ENCODE measurements at places on chromosomes 2 and 18.

DNA sequence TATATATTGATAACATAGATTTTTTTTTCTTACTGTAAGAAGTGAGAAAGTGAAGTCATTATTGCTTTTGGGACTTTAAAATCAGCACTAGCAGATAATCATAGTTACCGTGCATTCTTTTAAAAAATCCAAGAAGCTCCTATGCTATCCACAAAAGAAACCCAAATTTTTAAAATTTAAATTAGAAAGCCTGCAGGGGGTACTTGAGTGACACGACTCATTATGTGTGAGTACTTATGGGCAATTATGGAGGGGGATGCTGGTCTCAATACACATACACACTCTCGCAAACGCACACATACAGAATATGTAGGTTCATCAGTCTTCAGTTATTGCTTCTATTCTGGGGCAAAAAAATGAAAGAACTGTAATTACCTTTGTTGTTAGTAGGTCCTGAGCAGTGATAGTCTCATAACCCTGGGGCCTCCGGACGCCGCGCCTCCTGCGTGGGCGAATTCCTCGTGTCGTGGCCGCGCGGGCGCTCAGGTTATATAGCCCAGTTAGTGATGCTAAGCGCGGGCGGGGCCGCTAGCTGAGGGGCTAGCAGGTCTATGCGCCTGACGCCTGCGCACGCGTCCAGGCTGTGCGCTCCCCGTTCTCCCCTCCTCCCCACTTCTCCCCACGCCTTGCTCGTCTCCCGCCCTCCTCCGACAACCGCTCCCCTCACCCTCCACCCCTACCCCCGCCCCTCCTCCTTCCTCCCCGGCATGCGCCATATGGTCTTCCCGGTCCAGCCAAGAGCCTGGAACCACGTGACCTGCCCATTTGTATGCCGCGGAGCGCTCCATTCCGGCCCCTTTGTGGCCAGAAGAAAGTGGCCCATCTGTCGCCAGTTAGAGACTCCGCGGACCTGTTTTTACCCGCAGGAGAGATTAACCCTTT lies at the start of gene NEUROD1:
Gene NEUROD1 (minus strand): TSS at position 463 of the 882 bp plus-strand sequence. CDS start 1,657 bp downstream, outside the sequence.
- DNase-seq = no peak

- no peak for DNase-seq
Measured at GRCh38 chr2:71862921-71863320, 284.7 kb downstream of the CYP26B1 start.

- DNase-seq = no peak
Measured at GRCh38 chr18:5627776-5628511, 84.1 kb upstream of the EPB41L3 start.

DNA sequence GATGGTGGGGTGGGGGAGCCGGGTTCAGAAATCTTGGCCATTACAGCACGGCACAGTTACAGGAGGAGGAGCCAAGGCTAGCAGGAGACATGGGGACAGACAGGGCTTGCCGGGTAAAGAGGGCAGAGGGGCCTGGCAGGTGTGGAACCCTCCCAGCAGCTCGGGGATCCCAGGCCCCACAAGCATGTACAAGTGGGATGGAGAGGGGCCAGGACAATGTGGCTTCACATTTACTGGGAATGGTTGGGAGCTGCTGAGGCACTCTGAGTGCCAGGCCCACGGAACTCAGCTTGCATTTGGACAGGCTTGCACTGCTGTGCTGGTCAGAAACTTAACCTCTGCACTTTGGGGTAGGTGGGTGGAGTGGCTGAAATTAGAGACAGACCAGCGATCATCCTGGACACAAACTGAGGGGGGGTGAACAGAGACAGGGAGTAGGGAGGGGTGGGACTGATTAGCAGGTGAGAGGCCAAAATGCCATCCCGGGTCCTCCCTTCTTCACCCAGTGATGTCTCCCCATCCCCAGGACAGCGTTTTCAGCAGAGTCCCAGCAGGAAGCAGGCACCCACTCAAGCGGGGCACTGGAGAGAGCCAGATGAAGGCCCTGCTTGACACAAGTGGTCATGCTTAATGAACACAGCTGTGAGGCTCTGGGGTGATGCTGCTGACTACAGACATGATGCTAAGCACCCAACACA lies 9.6 kb downstream of the PER2 start:
- no peak for DNase-seq

GRCh38 chr2:154457286-154457685 lies 241.2 kb upstream of the KCNJ3 start:
- DNase-seq = no peak

DNA sequence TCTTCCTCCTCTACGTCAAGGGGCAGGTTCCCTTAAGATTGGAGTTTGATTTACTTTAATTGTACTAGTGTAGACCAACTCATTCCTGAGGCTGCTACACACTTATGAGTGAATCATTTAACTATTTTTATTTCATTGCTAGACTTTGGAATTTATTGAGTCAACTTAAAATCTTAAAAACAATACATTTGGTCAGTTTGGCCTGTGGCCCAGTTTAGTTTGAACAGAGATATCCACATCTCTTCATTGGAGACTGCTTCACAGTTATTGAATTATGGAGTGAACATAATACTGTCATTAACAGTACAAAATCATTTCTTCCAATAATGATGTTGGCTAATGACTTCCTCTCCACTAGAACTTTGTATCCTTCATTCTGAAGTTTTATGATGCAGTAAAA lies 34.5 kb upstream of the STPG4 start:
- DNase-seq = no peak

DNA sequence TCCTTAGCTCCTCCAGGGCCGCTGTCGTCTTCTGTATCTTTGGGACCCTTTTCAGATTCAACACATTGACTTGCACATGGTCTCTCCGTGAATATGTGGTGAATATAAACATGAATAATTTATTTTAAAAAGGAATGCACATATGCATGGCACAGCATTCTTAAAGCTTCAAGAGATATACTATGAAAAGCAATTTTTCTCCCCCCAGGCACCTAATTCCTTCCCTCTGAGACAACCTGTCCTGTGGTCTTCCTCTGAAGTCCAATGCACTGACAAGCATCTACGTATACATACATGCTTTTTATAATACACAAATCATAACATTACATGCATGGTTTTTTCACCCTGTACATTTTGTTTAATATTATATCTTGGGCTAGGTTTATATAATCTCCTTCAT lies 285.1 kb downstream of the MYT1L start:
- DNase-seq = no peak

DNA sequence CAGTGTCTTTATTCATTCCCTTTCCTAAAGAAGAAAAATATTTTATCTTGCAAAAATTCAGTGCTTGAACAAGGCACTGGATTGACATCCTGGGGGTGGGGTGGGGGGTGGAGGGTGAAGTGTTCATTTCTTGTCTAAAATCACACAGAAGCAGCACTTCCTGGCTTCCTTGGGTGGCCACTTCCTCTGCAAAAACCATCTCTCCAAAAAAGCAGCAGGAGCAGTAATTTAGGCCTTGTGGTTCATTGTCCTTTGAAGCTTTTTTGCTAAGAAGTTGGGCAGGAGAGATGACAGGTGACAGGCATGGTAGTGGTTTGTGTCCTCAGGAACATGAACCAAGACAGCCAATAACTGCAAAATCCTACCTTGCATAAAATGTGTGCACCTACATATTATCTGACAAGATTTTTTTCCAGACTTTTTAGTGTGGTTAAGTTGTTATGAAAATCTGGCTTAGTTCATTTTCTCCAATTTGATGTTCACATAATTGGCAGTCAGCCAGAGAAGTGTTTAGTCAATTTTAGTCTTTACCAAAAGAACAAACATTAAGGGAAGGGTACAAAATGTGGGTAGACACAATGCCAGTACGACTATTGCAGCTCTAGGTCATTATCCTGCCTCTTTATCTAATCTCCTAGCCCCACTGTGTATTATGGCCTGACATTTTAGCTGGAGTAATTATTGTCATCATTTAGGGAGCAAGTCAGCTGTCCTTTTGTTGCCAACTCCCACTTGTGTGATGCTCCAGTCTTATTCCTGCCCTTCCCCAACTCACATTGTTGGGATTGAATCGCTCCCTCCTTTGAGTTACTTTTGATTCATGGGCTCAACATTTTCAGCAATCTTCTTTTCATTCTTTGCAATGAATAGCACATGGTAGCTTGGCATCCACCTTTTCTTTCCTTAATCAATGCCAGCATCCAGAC lies 177.2 kb downstream of the MYO3B start:
- DNase-seq = no peak

DNA sequence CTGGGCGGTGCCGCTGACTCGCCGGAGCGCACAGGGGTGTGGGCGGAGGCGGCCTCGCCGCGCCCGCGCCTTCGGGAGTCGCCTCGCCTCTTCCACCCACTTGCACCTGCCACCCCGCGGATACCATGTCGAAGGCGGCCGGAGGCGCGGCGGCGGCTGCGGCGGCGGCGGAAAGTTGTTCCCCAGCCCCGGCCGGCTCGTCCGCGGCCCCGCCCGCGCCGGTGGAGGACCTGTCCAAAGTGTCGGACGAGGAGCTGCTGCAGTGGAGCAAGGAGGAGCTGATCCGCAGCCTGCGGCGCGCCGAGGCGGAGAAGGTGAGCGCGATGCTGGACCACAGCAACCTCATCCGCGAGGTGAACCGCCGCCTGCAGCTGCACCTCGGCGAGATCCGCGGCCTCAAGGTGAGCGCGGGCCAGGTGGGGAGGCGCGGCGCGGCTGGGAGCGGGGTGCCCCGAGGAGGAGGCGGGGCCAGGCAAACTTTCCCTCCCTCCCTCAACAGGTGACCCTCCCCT lies 766 bp downstream of the CCDC85A start:
- DNase-seq = peak; percentile 20

- DNase-seq = no peak
Measured at GRCh38 chr2:69683170-69683971, 39.8 kb upstream of the AAK1 start.

DNA sequence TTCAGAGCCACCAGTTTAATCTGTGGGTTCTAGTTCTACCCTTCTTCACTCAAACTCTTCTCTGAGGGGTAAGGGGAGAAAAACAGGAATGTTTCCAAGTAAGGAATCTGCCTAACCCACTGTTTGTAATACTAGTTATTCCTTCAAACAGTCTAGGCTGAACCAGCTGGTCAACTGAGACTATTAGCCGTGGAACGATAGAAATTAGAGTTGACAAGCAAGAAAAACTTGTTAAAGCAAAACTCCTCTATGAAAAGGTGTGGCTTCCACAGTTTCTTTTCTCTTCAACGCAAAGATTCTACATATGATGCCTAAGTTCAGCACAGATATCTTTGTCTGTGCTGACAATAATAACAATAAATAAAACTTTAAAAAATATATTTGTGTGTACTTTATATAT lies 11.5 kb downstream of the PAIP2B start:
- DNase-seq = no peak

DNA sequence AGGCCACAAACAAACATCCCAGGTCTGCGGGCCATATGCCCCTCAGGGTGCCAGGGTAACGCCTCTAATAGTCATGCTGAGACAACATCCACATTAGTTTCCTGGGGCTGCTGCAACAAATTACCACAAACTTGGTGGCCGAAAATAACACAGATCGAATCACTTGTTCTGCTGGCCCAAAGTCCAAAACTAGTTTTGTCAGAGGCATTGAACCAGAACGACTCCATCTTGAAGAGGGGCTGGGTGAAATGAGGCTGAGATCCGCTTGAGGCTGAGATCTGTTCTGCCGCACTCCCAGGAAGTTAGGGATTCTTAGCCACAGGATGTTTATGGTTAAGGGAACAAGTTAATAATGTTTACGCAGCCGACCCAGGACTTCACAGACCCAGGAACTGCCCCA lies 66.7 kb downstream of the COPS8 start:
- no peak for DNase-seq

GRCh38 chr2:76039505-76039904 lies 328.8 kb upstream of the GCFC2 start:
- DNase-seq = no peak

DNA sequence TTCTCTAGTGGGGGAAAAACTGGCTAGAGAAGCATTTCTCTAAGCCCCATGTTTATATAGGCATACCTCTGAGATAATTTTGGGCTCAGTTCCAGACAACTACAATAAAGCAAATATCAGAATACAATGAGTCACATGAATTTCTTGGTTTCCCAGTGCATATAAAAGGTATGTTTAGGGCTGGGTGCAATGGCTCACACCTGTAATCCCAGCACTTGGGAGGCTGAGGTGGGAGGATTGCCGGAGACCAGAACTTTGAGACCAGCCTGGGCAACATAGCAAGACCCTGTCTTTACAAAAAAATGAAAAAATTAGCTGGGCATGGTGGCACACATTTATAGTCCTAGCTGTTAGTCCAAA lies 22.2 kb downstream of the TSN start:
- DNase-seq = no peak

GRCh38 chr2:218849721-218850120 lies 9.9 kb upstream of the WNT6 start:
- DNase-seq = no peak

DNA sequence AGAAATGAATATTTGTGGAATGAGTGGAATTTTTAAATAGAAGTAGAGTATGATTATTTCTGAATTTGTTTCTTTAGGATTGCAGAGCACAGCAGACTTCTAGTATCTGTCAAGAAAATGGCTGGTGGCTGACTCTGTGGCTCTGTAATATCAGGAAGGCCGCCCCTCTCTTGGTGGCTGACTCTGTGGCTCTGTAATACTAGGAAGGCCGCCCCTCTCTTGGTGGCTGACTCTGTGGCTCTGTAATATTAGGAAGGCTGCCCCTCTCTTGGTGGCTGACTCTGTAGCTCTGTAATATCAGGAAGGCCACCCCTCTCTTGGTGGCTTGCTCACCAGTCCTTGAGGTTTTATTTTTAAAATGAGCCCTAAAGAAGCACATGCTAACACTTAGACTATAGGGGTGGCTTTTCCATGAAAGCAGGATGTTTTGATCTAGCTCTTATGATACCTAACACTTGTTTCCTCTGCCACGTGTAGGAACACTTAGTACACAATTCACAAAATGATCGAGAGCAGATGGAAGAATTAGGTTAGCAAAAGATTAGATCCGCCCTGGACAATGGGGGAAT lies 85.1 kb upstream of the TTC39C start:
- DNase-seq = no peak

DNA sequence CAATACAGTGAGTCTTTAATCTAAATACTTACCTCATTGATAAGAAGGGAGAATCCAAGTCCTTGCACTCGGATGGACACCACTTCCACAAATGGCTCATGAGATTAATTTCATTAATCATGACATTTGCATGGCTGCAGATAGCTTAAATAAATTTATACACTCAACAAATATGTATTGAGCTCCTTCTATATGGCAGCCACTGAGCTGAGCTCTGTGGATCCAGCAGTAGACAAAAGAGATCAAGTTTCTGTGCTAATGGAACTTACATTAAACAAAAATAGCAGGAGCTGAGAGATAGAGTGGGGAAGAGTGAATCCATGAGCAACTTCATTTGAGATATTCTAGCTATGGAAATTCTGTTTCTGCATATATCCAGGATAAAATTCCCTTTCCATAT lies 44.4 kb downstream of the RAB27B start:
- no peak for DNase-seq

DNA sequence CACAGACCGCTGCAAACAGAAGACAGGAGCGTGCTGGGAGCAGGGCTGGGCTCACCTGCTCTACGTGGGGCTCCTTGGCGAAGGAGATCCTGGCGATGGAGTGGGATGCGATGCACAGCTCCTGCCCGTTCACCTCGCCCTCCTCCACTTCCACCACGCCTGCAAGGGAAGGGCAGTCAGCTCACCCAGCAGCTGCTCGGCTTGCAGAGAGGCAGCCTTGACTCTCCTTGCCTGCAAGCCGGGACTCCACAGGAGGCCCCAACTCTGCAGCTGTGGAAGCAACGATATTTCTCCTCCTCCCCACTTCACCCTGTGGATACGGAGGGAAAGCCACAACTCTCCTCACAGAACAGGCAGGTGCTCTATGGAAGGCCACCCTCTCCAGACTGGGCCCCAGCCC lies 35.1 kb downstream of the THAP4 start:
- DNase-seq = no peak

Measured in H54 (cell line).